ENCODE measurements at places on chromosomes 13 and 19.

DNA sequence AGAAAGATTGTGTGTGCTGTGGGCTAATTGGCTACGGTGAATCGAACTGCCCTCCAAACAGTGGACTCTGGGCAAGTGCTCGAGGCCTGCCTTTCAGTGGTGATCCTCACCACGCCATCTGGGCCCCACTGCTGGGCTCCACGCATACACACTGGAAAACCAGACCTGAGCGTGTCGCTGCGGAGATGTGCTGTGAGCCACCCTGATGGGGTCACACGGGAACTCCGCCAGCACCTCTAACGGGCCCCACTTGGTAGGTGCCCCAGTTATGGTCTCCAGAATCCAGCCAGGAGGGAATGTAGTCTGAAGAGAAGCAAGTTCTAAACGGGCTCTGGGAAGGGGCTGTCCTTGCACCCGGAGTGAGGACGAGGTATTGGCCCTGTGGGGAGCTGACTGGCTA lies 39.3 kb downstream of the C13orf46 start:
- DNase-seq: no peak

DNA sequence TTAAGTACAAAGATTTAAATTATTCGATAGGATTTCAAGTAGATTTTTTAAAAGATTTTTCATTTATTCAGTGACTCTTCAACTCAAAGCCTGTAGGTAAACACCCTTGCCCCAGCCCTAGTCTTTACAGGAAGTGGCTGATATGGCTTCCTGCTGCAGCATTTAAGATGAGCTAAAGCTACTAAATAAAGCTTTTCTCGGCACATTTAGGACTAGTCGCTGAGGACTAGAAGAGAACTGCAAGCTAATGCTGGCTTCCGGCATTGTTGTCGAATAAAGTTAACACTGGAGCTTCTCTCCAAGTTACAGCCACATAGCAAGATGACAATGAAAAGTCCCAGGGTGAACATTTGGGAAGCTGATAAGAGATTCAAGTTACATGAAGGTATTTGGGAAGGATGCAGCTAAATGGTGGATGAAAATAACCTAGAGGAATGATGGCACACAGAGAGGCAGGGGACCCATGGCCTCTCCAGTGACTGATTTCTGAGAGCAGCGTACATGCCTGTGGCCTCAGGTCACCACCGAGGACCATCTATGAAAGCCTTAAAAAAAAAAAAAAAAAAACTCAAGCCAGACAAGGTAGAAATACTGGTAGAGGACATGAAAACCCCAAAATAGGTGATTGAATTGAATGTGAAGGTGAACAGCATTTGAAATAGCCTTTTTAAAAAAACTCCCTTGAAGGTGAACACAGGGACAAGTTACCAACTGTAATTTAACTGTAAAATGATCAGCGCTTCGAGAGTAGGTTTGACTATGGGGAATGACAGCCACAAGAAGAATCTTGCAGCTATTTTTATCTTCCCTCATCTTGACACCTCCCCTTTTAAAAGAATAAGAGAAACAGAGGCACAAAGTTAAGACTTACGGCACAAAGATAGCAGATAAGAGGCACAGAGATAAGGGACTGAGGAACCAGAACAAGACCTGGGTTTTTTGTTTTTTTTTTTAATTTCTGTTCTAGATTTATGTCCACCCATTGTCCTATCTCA lies 155.4 kb downstream of the DCT start:
- DNase-seq: no peak

DNA sequence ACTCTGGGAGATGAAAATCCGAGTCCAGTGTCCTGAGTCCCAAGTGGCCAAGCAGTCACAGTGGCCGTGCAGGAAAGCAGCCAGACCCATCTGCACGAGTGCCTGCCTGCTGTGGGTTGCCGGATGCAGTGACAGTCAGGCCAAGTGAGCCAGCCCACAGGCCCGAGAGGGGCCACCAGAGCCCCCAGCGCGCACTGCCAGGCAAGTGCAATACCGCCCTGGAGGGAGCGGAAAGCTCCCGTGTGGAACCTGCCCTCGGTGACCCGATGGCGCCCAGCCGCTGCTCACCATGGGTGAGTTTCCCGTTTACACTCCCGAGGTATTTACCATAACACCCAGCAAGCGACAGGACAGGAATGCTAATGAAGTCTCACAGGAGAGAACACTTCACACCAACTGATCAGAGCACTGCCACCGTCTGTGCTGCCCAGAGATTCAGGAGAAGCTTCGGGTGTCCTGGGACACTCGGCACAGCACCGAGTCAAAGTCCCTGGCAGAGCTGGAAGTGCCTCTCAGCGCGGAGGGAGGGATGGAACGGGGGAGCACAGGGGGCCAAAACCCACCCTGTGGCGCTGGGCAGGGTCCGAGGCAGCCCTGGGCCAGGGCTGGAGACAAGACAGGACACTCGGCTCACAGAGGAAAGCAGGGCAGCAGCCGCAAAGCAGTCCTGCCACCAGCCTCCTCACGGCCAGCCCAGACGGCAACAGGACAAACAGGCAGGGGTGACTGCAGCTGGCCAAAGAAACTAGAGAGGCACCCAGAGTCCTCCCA lies 21.3 kb upstream of the TINCR start:
- no peak for DNase-seq

DNA sequence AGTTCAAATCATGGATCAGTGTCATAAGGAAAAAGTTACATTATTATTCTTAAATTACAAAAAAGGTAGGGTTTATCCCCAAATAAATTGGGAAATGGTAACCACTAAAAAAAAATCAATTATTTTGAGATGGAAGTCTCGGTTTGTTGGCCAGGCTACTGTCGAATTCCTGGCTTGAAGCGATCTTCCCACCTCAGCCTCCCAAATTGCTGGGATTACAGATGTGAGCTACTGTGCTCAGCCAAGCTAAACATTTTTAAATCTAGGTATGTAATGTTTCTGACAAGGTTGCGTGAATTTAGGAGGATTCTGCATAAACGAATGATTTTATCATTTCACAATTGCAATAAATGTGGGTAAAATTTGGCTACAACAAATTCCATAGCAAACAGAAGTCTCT lies 2.0 kb downstream of the NAA16 start:
- DNase-seq: no peak

- DNase-seq: no peak
Observed at GRCh38 chr13:26596458-26596857, 39.0 kb downstream of the WASF3 start.
